Occipital lobe (tissue), 3 donors: ENCODE measurements at places on chromosomes 3 and 15. TPM values are rescaled to one million over a fixed set of nuclear protein-coding genes. Genes with fewer than 3 reads are reported as not detected.

Gene THSD4
- 1.6 TPM for total RNA-seq

Gene LMOD3
- 0.16 TPM for total RNA-seq

Gene SLC22A13
- total RNA-seq, result 0.94 TPM

Gene MUSTN1
- total RNA-seq, result not detected

Gene MAP6D1
- total RNA-seq, result 4.5 TPM

Gene PRR20G
- not detected for total RNA-seq

Gene PRKAR2A
- total RNA-seq, result 29.2 TPM

Gene TEX9
- 23.2 TPM for total RNA-seq

Gene SLC9A9
- total RNA-seq, result 7.3 TPM

Gene RETNLB
- not detected for total RNA-seq

Gene SGO1
- total RNA-seq, result 1.7 TPM

Gene ARRDC4
- 55.1 TPM for total RNA-seq

Gene RHOV
- total RNA-seq, result 10.8 TPM

Gene KNG1
- total RNA-seq, result not detected

Gene BCHE
- 15.1 TPM for total RNA-seq

Gene C15orf40
- total RNA-seq, result 18.6 TPM

Gene RHCG
- total RNA-seq, result 2.7 TPM

Gene TRIM42
- total RNA-seq, result not detected

Gene FAM81A
- total RNA-seq, result 93.1 TPM

Gene SLC28A1
- not detected for total RNA-seq

Gene MEX3B
- total RNA-seq, result 96.4 TPM

Gene IMPG2
- 3.0 TPM for total RNA-seq

Gene CACNA2D3
- total RNA-seq, result 11.2 TPM

Gene TNNC1
- not detected for total RNA-seq

Gene ISG20
- total RNA-seq, result not detected

Gene SCAANT1
- not detected for total RNA-seq

Gene SLC26A6
- 4.5 TPM for total RNA-seq

Gene MAGEL2
- 1.7 TPM for total RNA-seq

Gene CELSR3
- 34.5 TPM for total RNA-seq

Gene LOXL1
- total RNA-seq, result 3.4 TPM

Gene TRAT1
- not detected for total RNA-seq

Gene CHMP2B
- total RNA-seq, result 36.7 TPM

Gene CCDC9B
- total RNA-seq, result 1.6 TPM

Gene ANKRD34C
- total RNA-seq, result not detected

Gene SCAMP2
- total RNA-seq, result 8.0 TPM

Gene RFX7
- total RNA-seq, result 22.3 TPM

Gene SNTN
- total RNA-seq, result not detected

Gene CHL1
- total RNA-seq, result 954 TPM

Gene GOLGA8N
- 1.4 TPM for total RNA-seq

Gene ATP13A5
- total RNA-seq, result under 0.01 TPM

Gene KBTBD13
- not detected for total RNA-seq

Gene TMED3
- 28.7 TPM for total RNA-seq

Gene ISLR
- 8.9 TPM for total RNA-seq

Gene CIDEC
- not detected for total RNA-seq

Gene KBTBD12
- 3.4 TPM for total RNA-seq
